ENCODE measurements at places on chromosomes 16 and 17. TPM values are rescaled to one million over a fixed set of nuclear protein-coding genes. Genes with fewer than 3 reads are reported as not detected.
A peak's percentile ranks its signal among the peaks of the same experiment; 100 is the strongest.

GRCh38 chr17:10385871-10386270, 13.1 kb upstream of the MYH13 start:
- DNase-seq = no peak

DNA sequence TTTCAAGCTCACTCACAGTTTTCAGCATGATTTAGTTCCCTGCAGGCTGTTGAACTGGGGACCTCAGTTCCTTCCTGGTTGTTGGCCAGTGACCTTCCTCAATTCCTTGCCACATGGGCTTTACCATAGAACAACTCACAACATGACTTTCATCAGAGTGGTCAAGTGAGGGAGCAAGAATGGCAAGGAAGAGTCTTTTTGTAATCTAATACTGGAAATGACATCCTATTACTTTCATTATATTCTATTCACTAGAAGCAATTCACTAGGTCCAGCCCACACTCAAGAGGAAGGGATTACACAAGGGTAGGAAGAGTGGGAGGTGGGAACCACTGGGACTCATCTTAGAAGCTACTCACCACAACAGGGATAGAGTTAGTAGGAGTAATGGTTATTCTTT, 57.6 kb downstream of the SYT17 start:
- DNase-seq = no peak

The NME4 gene
- 29.0 TPM for total RNA-seq

DNA sequence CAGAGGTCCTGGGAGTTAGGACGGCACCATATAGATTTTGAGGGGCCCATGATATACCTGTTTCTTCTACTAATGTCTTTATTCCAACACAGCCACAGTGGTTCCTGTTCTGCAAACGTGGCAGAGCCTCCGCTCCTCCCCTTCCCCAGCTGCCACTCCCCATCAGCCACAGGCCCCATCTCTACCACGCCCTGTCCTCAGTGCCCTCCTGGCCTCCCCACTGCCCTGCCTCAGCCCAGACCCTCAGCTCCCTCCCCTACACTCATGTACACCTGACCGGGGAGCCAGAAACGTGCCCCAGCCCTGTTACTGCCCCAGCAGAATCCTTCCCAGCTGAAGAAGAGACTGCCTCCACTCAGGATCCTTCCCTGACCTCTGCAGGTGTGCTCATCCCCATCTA, 11.9 kb upstream of the RBFOX3 start:
- no peak for DNase-seq

DNA sequence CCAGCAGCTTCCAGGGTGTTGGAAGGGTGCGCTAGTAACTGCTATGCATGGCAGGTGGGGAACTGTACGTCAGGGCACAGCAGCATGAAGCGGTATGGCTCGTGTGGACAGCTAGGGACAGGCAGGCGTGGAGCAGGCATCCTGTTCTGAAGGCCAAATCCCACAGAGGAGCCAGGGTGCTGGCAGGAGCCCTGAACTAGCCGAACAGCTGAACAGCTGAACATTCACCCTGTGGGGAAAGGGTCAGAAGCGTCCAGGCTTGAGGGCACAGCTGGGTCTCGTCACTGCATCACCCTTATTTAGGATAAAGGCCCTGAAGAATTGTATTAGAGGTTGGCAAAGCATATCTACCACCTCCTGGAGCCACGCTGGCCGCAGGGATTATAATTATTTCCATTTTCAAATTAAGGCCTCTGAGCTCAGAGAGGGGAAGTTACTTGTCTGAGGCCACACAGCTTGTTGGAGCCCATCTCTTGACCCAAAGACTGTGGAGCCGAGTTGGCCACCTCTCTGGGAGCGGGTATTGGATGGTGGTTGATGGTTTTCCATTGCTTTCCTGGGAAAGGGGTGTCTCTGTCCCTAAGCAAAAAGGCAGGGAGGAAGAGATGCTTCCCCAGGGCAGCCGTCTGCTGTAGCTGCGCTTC, 3.3 kb upstream of the STH start:
- no peak for DNase-seq

DNA sequence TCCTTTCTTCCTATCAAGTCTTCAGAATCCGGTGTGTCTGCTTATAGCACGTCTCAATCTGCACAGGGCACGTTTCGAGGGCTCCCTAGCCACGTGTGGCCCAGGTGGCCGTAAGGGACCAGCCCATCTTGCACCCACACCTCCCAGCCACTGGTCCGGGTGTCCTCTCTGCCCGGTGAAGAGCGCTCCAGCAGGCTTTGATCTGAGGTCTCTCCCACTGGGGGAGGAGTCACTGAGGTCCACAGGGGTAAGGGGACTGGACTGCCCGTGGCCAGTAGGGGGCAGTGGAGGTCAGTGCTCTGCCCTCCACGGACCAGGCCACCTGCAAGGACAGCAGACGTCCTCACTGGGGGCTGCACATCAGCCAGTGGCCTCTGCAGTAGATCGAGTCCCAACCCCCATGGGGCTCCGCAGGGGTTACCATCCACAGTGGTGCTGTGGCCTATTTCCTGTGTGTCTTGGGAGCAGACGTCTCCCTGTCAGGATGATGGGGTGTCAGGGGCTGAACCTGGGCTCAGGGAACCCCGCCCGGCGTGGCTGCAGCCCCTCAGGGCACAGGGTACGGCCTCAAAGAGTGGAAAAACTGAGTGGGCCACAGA, 204.1 kb upstream of the CIBAR2 start:
- peak; percentile 66 for DNase-seq

DNA sequence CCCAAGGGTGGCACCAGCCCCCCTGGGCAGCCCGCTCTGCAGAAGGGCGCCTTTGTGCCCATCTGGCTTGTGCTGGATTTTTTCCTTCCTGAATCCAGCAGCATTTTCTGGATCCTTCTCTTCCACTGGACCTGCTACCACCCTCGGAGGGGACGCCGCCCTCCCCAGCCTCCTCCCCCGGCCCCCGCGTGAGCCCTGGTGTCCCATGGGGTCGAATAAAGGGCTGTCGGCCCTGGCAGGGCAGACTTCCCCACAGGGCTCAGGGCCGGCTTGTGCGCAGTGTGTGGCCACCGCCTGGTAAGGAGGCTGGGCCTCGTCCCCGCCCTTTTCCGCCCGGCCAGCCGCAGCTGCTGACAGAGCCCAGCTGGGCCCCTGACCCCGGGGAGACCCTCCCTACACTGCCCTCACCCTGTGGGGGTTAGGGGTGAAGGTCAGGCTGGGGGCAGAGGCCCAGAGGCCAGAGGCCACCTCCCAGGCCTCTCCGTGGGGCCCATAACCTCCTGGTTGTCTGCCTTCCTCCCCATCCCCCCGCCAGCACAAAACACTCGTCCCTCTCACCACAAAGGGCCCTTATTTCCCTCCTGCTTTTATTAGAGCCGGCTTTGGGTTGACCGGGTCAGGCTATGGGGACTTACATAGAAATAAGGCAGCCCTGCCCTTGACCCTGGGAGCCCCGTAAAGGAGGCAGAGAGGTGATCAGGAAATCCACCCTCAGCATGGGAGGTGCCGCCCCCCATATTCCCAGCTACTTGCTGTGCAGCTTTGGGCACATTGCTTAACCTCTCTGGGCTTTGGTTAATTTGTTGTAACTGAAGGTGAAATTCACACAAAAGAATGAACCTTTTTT, 179.3 kb upstream of the CIBAR2 start:
- peak; percentile 74 for DNase-seq

The RAMP2 gene
- total RNA-seq = not detected

DNA sequence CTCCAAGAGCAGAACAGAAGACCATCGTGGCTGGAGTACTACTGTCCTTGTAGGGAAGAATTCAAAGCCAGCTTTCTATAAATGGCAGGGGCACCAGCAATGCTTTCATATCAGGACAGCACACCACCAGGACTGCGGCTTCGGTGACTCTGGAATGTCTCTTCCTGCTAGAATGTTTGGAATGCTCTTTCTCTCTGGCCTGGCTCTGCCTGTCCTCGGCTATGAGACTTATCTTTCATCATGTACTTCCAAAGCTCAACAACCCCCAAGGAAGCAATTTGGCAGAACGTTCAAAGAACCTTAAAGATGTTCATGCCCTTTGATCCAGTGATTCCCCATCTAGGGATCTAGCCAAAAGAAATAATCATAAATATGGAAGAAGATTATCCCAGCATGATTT, 52.7 kb upstream of the NOG start:
- DNase-seq = no peak

- DNase-seq = no peak
These were observed 46.6 kb downstream of the STH start for GRCh38 chr17:46045639-46046038.

The PRR15L gene
- total RNA-seq = 54.3 TPM

DNA sequence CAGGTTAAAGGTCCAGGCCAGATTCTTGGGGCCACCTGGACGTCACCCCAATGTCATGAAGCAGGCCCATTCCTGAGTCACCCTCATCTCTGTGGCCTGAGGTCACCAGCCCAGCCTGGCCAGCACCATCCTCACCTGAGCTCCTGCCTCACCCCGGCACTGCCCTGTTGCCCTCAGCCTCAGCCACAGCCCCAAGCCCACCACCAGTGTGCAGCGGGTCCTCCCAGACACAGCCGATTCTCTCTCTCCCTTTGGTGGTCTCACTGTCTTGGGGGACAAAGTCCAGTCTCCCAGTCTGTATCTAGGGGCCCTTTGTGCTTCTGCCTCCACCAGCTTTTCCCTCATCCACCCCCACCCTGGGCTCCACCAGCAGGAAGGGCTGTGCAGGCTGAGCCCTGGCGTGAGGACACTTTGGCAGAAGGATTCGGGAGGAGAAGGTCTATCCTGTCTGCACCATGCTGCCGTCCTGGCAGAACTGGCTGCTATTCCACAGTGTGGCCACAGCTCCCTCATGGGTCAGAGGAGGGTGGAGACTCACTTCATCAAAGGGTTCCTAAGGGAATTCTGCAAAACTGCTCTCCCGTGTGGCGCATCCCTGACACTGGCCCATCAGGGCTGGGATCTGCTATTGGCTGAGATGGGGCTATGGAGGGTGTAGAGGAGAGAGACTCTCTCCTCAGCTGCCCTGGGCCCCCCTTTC, 64.3 kb downstream of the PRMT7 start:
- no peak for DNase-seq

The CLDN9 gene
- total RNA-seq = 4.7 TPM

The KRTAP4-4 gene
- total RNA-seq = not detected

DNA sequence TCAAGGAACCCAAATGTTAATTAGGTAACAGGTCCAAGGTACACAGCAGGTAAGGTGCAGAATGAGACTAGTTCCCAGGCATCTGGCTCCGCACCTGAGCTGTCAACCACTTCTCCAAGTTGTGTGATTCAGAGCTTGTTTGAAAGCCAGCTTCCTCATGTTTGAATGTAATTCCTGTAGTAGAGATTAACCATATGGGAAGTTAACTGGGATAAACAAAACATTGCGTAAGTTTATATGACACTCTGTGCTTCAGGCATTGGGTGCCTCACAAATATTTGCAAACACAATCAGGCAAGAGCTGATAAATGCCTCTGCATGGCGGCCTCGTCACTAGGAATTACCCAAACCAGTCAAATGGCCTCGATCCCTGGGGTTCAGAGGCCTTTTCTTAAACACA, 27.9 kb upstream of the CPHXL start:
- peak; percentile 1 for DNase-seq

The ATXN7L3 gene
- total RNA-seq = 70.5 TPM

DNA sequence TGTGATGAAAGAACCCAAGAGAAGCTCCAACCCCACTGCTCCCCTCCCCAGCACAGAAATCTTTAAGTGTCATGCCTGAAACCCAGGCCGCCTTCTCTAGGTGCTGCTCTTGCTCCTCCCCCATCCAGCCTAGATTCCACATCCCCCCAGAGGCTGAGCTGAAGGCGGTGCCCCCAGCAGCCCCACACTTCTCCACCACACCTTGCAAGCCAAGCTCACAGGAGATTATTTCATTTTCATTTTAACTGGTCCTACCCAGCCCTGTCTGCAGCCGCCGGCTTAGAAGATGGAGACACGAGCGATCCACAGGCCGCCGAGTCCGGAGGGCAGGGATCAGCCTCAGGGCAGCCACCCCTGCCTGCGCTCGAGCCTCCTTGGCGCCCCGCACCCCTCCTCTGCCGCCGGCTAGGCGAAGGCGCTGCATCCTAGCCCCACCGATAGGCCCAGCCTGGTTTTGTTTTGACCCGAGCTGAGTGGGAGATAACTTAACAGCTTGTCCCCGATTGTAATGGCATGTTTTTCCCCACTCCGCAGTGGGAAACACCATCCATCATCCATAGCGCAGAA, 125.3 kb downstream of the RBFOX3 start:
- no peak for DNase-seq

- no peak for DNase-seq
These were observed 148.8 kb downstream of the FOXL1 start for GRCh38 chr16:86727131-86727530.

The IL34 gene
- total RNA-seq = 11.5 TPM

DNA sequence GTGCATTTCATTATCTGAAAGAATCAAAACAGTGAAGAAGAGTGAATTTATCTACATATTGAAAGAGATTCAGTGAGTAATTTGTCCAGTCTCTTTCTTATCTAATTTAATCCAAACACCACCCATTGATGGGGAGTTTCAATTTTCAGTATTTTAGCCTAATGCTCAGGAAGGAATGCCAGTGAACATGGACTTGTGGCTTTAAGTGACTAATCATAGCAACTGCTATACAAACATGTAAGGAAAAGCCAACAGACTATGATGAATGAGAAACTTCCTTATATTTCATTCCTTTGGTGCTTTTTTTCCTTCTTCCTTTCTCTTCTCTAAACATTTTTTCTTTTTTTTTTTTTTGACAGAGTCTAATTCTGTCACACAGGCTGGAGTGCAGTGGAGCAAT, 885.8 kb downstream of the KCNJ2 start:
- DNase-seq = peak; percentile 5

DNA sequence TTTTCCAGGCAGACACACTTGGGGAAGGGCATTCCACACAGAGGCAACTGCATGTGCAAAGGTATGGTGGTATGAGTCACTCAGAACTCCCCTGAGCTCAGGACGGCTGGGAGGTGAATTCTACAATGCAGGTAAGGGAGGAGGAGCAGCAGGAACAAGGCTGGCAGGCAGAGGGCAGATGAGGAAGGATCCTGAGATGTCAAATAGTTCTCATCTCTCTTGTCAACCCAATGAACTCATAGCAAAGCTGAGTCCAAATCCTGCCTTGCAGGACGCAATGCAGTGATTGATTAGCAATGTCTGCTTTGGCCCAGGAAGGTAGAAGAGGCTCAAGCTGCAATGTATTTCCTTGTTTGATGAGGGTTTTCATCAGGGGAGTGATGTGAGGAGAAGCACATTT, 243.5 kb downstream of the XYLT1 start:
- DNase-seq = peak; percentile 25
